GM03348 (cell line): ENCODE measurements at places on chromosomes 3 and 15.

GRCh38 chr3:39141171-39141995 lies 12.0 kb downstream of the CSRNP1 start:
- DNase-seq: peak; percentile 51

GRCh38 chr3:138047596-138048158 lies 37.7 kb downstream of the CLDN18 start:
- no peak for DNase-seq

- DNase-seq: no peak
These were observed 87.5 kb upstream of the PRR20G start for GRCh38 chr3:127375151-127375930.

DNA sequence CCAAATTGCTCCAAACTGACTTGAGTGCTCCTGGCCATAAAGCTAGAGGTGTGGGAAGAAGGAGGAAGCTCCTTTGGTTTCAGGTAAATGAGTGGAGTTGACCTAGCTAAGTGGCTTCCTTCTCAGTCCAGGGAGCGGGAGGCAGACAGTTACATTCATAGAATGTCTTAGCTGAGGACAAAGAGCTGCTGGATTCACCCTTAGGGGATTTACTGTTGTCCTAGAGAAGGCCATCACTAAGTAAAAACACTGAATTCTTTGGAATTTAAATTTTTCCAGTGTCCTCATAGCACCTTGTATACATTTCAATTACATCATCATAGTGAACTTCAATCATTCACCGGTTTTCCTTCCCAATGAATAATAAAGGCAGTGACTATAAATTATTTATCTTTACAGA lies 27.3 kb upstream of the NANOGP8 start:
- no peak for DNase-seq

DNA sequence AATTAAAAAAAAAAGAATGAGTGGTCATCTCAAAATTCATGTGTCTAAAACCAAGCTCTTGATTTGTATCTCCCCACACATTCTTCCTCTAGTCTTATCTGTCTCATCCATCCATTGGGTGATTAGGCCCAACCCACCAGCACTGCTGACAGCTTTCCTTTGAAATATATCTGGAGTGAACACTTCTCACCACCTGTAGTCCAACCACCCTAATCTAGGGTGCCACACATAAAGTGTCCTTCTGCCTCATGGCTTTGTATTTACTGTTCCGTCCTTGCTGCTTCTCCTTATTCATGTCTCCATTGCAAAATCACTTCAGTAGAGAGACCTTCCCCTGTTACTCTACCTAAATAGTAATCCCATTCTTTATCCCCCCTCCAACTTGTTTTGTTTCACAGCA lies 82.4 kb upstream of the PTX3 start:
- no peak for DNase-seq

GRCh38 chr3:95926904-95927501 lies 887.4 kb upstream of the EPHA6 start:
- DNase-seq: no peak

- no peak for DNase-seq
These were observed 59.7 kb upstream of the NPHP3 start for GRCh38 chr3:132781922-132782321.

- no peak for DNase-seq
These were observed 9.9 kb upstream of the RFT1 start for GRCh38 chr3:53139906-53140846.

GRCh38 chr15:57857871-57858270 lies 151.4 kb downstream of the POLR2M start:
- DNase-seq: no peak

- no peak for DNase-seq
These were observed 660.1 kb upstream of the SGO1 start for GRCh38 chr3:20846066-20846465.

DNA sequence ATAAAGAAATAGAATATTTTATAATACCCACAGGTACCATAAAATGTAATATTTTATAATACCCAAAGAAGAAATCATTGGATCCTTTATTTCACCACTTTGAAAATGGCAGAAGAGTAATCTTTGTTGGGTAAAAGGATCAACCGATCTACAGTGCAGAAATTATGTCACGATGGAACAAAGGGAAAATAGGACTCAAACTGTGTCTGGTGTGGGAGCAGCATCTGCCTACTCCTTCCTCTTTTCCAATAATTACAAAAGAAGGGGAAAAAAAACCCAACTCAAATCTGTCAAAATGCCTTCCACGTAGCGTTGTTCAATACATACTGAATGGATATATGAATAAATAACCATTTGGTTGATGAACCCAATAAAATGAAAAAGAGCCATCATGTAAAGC lies 492.6 kb upstream of the TBL1XR1 start:
- DNase-seq: no peak

- DNase-seq: peak; percentile 63
These were observed 1223.2 kb downstream of the OTOL1 start for GRCh38 chr3:162719684-162720341.

DNA sequence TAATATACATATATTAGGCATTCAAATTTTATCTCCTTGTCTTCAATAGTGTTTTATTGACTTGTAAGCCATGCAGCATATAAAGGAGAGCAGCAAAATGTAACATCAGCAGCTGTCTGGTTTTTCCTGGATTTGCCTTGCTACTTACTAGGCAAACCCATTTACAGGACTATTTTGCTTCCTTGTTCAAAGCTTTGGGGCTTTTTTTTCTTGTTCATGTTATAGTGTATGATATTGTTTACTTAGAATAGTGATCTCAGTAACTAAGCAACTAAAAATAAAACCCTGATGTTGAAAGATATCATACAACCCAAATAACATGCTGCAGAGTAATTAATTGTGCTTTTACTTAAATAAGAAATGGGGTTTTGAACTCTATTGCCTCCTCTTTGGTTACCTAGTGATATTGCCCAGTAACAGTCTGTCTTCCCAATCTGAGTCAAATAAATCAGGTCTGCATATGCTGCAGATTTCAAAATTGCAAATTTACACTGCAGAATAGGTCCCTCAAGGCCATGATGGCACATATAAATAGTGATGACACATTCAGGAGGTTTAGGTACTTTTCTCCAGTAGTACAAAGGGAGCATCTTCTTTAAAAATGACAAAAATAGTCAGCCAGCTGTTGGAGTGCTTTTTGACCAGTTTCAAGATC lies 578.1 kb upstream of the NECTIN3 start:
- no peak for DNase-seq

DNA sequence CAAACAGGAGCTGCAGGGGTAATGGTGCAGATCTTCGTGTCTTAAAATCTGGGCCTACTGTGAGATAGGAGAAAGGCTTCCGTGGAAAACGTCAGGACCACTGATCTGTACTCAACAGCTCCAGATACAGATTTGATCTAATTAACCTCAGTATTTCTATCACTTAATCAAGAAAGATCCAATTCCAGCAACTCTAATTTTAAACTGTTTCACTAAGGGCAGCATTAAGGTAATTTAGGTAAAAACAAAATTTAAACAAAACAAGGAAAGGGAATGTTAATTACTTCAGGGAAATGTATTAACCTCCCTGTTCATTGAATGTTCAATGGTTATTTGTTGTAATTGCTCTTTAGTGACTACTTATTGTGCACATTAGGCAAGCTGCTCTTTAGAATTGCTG lies 26.4 kb upstream of the TTC14 start:
- DNase-seq: no peak

DNA sequence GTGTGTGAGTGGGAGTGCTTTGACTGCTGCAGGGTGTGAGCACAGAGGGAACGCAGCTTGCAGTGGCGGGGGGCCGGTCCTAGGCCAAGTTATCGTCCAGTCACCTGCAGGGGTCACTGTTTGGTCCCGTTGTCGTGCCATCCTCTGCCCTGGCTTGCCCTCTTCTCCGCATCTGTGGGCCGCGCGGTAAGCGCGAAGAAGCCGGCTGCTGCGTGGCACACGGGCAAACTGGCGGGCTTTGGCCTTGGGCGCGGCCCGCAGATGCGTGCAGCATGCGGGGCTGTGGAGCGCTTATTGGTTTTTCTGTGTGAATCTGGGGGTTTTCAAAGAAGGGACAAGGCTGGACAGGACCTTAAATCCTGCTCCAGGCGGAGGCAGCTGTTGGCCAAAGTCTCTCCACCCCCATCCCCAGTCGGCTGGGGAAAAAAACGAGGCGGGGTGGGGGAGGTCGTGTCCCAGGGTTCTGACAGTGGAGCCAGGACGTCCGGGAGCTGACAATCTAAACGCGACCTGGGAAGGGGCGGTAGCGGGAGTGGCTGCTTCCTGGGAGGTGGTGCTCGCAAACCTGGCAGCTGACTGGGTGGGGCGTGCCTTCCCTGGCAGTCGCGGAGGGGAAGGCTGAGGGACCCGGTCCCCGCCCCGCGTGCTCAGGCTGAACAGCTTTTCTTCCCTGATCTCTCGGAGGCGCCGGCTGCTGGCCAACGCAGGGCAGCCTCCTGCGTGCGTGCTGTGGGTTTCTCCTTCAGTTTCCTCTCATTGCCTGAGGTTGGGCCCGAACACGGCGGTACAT lies 39.7 kb upstream of the VEPH1 start:
- peak; percentile 88 for DNase-seq

- DNase-seq: no peak
These were observed 153.1 kb downstream of the TNIK start for GRCh38 chr3:171307046-171307585.

GRCh38 chr3:1179146-1179545 lies 86.3 kb downstream of the CNTN6 start:
- no peak for DNase-seq

- DNase-seq: peak; percentile 37
These were observed 177.3 kb downstream of the GAP43 start for GRCh38 chr3:115800489-115801075.

GRCh38 chr3:122021811-122022401 lies at the start of gene ILDR1:
Gene ILDR1, minus strand, starts transcription at chr3:122022247. Its CDS starts 170 bp downstream, at chr3:122022077.
- DNase-seq: no peak

DNA sequence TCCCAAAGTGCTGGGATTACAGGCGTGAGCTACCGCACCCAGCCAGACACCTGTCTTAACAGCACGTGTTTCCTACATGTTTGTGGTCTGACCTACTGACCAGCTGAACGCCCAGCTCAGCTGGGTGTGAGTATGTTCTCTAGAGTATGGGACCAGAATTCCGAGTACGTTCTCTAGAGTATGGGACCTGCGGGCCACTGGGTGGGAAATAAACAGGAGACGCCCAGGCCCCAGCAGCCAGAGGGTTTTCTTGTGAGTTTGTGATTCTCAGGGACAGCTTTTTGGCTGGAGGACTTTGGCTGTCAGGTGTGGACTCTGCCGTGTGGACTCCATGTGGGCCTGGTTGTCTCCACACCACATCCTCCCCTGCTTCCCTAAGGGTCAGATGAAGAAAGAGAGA lies 87.3 kb downstream of the CHRD start:
- no peak for DNase-seq

GRCh38 chr15:91879158-91879557 lies 25.6 kb downstream of the SLCO3A1 start:
- DNase-seq: no peak

GRCh38 chr3:118102737-118103136 lies 931.9 kb downstream of the IGSF11 start:
- DNase-seq: no peak

DNA sequence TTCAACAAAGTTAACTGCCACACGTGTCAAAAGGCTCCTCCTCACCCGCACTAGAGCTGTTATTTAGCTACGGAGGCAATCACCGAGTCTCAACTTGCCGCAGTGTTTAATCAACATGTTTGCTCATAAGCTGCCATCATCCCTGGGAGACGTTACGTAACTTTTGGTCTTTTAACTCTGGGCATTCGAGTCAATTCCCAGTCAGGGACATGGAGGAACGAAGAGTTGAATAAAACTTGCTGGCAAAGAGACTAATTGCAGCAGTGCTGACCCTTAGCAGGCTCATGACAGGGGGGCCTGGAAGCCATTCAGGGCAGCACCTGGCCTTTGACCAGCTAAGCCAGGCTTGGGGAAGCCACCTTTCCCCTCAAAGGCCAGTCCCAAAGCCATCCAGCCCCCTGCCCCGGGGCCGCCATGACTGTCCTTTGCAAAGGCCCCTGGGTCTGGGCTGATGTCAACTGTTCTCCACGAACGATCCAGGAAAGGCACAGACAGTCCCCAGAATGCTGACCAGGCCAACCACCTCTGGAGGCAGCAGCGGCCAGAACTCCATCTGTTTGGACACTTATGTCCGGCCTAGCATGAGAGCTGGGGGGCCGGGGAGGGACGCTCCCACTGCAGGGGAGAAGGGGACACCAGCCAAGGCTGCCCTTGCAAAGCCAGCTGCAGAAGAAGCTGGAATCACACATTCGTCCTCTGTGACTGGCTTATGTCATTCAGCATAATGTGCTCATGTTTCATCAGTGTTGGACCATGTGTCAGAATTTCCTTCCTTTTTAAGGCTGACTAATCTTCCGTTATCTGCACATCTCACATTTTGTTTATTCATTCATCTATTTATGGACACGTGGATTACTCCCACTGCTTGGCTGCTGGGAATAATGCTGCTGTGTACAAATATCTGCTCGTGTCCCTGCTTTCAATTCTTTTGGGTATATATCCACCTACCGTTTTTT lies 43.7 kb downstream of the PCSK6 start:
- peak; percentile 30 for DNase-seq

DNA sequence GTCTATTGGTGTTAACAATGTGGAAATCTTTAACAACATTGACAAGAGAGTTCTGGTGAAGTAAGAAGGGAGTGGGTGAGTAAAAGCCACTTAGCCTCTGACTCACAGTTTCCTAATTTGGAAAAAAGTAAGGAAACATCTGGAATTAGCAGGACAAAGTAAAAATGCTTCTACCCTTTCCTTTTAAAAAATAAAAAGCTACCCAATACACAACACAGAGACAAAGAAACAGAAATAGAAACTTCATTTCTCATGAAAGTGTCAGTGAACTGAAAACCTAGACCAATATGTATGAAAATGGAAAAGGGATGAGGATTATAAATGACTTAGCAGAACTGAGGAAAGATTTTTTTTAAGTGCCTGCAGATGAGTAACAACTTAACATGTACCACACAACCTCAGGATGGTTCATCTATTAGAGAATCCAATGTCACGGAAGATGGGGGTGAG lies 65.4 kb downstream of the SSR3 start:
- DNase-seq: peak; percentile 52

DNA sequence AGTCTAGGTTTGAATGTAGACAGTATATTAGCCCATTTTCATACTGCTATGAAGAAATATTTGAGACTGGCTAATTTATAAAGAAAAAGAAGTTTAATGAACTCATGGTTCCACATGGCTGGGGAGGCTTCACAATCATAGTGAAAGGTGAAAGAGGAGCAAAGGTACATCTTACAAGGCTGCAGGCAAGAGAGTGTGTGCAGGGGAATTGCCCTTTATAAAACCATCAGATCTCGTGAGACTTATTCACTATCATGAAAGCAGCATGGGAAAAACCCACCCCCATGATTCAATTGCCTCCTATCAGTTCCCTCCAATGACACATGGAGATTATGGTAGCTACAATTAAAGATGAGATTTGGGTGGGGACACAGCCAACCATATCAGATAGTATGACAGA lies 440.1 kb upstream of the ARHGEF26 start:
- no peak for DNase-seq

DNA sequence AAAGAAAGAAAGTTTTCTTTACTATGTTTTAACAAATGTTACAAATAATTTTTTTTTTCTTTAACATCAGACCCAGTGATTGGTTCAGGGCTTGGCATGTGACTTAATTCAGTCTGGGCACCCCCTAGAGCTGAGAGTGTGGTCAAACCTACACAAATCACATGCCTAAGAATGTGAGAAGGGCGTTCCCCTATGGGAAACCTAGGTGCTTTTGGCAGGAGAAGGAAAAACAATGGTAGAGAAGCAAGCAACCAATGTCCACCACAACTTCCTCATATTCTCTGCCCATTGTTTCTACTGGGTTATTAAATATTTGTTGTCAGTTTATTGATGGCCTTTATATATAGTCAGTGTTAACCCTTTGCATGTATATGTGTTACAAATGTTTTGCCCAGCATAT lies 21.4 kb upstream of the PIAS1 start:
- no peak for DNase-seq
